ENCODE measurements at places on chromosomes 16 and 17. TPM values are rescaled to one million over a fixed set of nuclear protein-coding genes. Genes with fewer than 3 reads are reported as not detected.

Gene GFAP
- total RNA-seq = 0.08 TPM

Gene AGRP
- not detected for total RNA-seq

Gene ANKS4B
- total RNA-seq = not detected

Gene EPN3
- total RNA-seq = 0.26 TPM

Gene NUBP2
- 112 TPM for total RNA-seq

Gene DOK4
- total RNA-seq = 26.4 TPM

Gene TMEM98
- 145 TPM for total RNA-seq

Gene KCNAB3
- 0.78 TPM for total RNA-seq

Gene HOXB7
- 13.2 TPM for total RNA-seq

Gene KRT17
- 11.0 TPM for total RNA-seq

Gene WNK4
- total RNA-seq = 0.39 TPM

Gene TEX19
- total RNA-seq = not detected

Gene CFAP97D1
- not detected for total RNA-seq

Gene SYT17
- 3.7 TPM for total RNA-seq

Gene TRPV3
- total RNA-seq = 0.08 TPM

Gene C16orf74
- total RNA-seq = 14.1 TPM

Gene GPRC5C
- 6.7 TPM for total RNA-seq

Gene YBX2
- 3.9 TPM for total RNA-seq

Gene CRYBA1
- not detected for total RNA-seq

Gene CENPT
- 22.6 TPM for total RNA-seq

Gene ETV4
- 42.8 TPM for total RNA-seq

Gene C17orf67
- total RNA-seq = not detected

Gene ZNRF1
- total RNA-seq = 27.5 TPM

Gene STX1B
- 0.91 TPM for total RNA-seq

Gene ZDHHC1
- total RNA-seq = 9.7 TPM

Gene FA2H
- not detected for total RNA-seq

Gene ITGAD
- not detected for total RNA-seq

Gene KRT9
- not detected for total RNA-seq

Gene MT1F
- total RNA-seq = 1.3 TPM

Gene CIBAR2
- total RNA-seq = not detected

Gene SOST
- total RNA-seq = not detected

Gene MAPT
- 0.56 TPM for total RNA-seq

Gene KRT25
- total RNA-seq = not detected

Gene YWHAE
- total RNA-seq = 835 TPM

Gene TOX3
- total RNA-seq = 5.0 TPM

Gene GP1BA
- total RNA-seq = not detected

Gene CCT6B
- total RNA-seq = 0.56 TPM

Gene PDIA2
- not detected for total RNA-seq

Gene EFCAB13
- total RNA-seq = 3.4 TPM

Gene CAMTA2
- 20.3 TPM for total RNA-seq

Gene KRT32
- not detected for total RNA-seq

Gene GPS2
- total RNA-seq = 36.5 TPM

Data from epithelial cell of alveolus of lung (primary cell).